ENCODE measurements at places on chromosomes 2 and 18.

DNA sequence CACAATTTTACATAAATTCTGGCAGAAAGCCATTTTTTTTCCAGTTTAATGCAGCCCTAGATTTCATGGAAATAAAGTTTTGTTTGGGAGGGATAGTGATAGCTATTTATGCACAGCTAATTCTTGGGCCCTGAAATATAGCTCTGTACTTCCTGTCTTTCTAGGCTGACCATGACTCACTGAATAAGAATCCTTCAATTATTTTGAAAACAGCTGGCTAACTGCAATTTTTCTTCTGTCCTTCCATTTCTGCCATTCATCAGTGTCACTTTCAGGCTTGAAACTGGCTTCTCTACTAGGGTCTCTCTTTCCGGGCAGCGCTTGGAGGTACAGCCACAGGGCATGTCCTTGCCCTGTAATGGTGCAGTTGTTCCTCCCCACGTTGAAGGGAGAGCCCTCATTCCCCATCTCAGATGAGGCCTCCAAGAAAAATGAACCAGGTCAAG, 97.1 kb upstream of the TMEM178A start:
- no peak for DNase-seq

GRCh38 chr2:54267577-54267976, 11.5 kb upstream of the TSPYL6 start:
- DNase-seq = no peak

- DNase-seq = no peak
Measured at GRCh38 chr2:65999796-66000195, 435.1 kb upstream of the MEIS1 start.

DNA sequence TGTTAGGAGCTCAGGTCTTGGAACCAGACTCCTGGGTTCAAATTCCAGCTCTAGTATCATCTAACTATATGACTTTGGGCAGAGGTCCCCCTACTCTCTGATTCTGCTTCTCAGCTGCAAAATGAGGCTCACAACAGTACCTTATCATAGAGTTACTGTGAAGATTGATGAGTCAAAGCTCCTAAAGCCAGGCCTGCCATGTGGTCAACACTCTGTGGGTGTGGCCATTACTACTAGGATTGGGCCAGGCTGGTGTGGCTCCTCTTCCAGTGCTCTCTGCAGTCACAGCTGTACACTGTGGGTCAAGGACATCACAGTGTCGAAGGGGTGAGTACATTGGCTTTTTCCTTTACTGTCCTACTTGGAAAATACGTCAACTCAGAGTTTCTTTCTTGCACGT, 22.6 kb downstream of the CAPN13 start:
- no peak for DNase-seq

- DNase-seq = no peak
Measured at GRCh38 chr18:25171334-25171733, 180.6 kb downstream of the ZNF521 start.

DNA sequence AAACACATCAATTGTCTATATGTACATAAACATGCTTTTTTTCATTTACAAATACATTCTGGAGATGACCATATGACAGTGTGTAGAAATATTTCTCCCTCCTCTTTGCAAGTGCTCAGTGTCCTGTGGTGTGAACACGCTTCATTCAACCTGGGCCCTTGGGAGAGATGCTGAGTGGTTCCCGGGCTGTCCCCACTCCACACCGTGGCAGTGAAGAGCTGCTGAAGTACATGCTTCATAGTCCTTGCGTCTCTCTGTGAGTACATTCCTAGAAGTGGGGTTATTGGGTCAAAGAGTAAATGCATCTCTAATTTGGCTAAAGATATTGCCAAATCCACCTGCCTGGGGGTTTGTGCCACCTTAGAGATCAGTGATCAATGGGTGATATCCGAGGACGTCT, 6.5 kb upstream of the GPR35 start:
- DNase-seq = no peak

DNA sequence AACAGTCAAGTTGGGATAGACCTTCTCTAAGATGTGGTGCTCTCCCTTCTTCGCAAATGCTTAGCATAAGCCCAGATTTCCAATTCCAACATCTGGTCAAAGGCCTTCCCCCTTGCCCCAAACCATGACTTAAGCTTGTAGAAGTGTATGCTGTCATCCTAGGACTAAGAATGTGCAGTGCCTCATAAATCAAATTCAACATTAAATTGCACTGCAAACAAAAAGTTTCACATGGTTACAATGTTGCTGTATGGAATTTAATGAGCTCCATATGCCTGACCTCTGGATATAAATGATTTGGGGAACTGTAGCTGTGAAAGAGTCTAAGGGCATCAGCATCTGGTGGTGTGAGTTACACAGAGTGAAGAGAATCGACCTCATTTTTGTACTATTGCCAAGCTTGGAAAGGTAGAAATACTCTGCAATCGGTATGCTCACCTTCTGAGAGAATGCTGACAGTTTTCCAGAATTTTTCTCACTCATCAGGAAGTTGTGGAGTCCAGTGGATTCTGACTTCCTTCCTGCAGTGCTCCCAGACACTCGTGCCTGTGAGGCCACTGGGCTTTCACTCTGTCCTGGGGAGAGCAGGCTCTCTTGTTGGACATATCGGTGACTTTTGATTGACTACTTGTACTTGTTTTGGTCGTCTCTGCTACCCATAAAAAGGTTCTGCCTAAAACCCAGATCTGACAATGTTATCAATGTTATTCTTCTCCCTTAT, 40.6 kb downstream of the FASTKD2 start:
- no peak for DNase-seq

- no peak for DNase-seq
Measured at GRCh38 chr2:1606046-1606400, 138.3 kb downstream of the PXDN start.

DNA sequence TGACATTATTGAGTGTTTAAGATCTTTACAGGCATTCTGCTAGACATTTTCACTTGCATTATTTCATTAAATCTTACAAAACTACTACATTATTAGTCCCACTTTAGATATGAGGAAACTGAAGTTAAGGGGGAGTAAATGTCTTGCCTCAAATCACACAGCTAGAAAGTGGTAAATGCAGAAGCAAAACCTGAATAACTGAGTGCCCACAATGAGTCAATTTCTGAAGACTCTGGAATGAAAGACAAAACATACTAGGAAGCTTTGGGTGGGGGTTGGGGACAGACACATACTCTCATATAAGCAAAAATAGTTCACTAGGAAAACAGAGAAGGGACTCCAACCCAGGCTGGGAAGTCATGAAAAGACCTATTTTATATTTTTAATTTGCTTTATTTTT, 214.4 kb upstream of the LRATD1 start:
- DNase-seq = no peak

GRCh38 chr18:6525604-6526003, 110.9 kb upstream of the L3MBTL4 start:
- no peak for DNase-seq

DNA sequence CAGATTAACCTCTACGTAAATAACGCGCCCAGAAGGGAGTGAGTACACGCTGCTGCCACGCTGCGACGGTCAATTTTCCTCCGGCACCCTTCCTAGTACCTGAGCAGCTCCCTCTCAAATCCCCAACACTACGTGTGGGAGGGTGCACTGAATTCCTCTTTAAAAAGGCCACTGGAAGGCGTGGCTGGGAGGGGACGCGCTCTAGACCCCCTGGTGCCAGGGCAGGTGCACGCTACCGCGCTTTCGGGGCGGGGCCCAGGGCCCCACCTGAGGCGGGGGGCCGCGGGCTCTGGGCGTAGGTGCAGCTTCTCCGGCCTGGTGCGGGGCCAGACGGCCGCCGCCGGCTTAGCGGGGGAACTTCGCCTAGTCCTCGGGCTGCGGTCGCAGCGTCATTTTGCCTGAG, 668 bp upstream of the ANKRD12 start:
- no peak for DNase-seq

- DNase-seq = no peak
Measured at GRCh38 chr2:134167015-134167414, 86.9 kb upstream of the MGAT5 start.

DNA sequence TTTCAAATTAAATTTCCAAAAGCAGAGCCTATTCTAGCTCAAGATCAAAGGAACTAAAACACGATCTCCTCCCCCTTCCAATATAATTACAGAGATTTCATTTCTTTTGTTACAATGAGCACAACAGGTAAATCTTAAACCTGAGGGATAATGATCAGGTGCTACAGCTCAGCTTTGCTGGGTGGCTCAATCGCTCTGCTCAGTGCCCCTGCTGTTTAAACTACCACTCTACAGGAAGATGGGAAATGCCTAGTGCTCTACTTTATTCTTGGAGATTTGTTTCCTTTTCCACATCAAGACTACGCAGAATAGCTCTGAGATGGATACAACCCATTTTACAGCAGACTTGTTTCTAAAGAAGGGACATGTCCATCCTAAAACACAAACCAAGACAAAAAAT, 162.3 kb downstream of the TCF4 start:
- DNase-seq = no peak

DNA sequence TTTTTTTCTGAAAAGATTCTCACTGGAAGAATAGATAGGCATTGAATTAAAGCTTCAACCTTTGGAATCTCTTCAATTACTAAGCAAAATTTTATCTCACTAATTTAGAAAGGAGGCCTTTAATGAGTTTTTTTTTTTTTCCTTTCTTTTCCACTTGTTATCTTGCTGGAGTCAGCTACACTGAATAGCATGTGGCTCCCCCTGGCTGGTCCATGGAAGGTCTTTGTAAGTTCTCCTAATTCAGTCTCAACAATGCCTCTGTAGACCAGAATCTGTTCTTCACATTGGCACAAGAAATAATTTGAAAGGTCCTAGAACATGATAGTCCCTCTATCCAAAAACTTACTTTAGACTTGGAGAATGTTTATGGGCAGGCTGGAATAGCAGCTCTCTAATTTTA, 24.2 kb upstream of the SCN1A start:
- DNase-seq = no peak

DNA sequence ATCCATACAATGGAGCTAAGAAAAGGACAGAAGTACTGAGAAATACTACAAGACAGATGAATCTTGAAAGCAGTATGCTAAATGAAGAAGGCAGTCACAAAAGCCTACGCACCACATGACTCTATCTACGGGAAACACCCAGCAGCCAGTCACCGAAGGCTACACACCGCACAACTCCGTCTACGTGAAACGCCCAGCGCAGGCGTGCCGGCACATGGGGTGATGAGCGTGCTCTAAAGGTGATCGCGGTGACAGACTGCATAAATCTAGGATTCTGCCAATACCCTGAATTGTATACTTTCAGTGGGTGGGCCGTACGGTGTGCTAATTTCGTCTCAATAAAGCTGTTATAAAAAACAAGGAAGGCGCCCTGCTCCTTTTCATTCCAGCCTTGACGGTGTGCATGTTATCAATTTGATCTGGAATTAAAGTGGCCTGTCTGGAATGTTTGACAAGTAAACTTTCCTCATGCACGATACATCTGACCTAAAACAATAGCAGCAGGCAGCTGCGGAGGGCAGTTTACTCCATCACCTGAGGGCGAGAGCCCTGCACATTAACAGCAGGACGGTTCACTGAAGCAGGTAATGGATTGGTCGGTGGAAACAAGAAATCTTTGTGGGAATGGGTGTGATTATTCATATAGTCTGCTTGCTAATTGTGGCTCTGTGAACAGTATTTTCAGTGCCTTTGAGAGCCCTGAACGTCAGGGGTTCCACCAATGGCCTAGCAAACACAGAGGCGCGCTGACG, 86.2 kb upstream of the SALL3 start:
- DNase-seq = no peak

GRCh38 chr2:106272216-106272807, 78.2 kb upstream of the UXS1 start:
- DNase-seq = no peak

DNA sequence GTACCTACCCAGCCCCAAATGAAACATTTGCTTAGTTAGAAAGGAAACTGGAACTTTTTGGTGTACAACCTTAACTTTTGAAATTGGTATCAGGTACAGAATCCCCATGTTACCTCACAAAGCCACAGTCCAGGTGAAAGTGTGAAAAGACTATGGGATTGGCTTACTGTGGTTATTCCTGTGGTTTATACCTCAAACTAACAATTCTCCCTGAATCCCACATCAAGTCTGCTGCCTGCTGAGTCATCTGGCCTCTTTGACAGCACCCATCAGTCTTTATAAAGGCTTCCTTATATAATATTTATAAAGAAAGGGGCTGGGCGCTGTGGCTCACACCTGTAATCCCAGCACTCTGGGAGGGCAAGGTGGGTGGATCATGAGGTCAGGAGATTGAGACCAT, 164.6 kb downstream of the TMEM247 start:
- DNase-seq = peak; percentile 5

- no peak for DNase-seq
Measured at GRCh38 chr18:13661779-13662256, 64.5 kb downstream of the FAM210A start.

DNA sequence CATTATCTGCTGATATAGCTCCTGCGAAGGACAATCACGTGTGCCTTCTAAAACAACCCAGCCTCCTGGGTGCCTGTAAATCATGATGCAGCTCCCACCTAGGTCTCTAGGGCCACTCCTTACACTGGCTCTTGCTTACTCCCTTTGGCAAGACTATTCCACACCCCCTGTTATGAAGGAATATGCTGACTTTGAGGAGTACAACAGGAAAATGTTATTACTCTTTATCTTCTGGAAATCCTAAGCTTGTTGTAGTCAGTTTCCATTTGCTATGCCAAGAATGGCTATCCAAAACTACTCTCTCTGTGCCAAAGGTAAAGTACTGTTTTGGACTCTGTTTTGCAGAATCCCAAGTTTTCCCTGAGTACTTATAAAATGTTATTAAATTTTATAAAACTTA, 7.7 kb downstream of the SGO2 start:
- DNase-seq = no peak

DNA sequence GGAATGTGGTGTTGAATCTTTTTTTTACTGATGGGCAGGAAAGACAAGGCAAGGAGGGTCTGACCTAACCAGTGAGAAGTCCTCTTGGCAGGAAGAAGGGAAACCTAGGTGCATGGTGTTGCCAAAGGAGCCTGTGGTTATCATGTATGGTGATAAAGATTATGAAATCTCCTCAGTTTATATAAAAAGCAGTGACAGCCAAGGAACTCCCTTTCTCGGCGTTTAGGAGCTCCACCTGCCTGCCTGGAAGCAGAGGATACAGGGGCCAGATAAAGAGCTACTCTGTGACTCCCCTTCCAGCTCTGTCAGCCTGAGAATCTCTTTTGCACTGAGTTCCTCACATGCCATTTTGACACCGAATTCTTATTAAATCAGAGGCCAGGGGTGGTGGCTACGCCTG, 26.1 kb downstream of the COLEC12 start:
- DNase-seq = no peak

DNA sequence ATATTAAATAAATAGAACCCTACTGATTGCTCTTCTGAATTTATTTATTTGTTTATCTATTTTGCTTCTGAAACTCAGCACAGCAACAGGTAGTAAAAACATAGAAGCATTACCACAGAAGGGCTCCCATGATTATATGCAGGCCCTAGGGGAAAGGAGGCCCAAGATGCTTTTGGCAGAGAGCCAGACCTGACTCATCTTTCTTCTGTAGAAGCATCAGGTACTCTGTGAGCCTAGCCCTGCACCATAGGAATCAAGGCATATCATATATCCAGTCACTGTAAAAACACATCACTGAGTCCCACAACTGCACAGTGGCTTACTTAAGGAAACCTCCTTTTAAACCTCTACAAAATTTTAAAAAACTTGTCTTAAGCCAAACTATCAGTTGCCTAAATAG, 1.8 kb downstream of the SCN9A start:
- DNase-seq = no peak
